ENCODE measurements at places on chromosomes 16 and 17.
A peak's percentile ranks its signal among the peaks of the same experiment; 100 is the strongest.

- no peak for DNase-seq
Observed at GRCh38 chr17:32103476-32104113, 38.7 kb upstream of the RHOT1 start.

GRCh38 chr17:54888981-54889380, 11.7 kb upstream of the TOM1L1 start:
- no peak for DNase-seq

DNA sequence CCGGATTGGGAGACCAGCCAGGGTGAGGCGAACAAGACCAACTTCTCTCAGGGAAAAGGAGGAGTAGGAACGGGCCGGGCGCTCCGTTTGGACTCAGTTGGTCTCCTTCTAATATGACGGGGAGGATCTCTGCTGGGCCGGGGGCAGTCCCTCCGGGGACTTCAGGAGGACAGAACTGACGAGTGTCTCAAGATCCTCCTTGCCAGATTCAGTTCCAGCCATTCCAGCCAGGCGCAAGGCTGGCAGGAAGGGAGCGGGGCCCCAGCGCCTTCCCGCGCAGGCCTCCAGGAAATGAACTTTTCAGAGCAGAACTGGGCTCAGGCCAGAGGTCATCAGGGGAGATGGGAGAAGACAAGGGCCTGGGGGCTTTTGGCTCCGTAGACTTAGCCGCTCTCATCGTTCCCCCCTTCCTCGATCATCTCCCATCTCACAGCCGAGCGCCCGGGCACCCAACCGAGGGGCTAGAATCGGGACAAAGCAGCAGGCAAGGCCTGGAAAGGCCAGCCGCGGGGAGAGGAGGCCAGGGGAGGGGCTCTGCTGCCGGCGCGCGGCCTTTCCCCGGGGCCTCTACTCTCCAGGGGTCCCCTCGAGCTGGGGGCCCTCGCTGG, 1.6 kb downstream of the ZNF423 start:
- DNase-seq = no peak

DNA sequence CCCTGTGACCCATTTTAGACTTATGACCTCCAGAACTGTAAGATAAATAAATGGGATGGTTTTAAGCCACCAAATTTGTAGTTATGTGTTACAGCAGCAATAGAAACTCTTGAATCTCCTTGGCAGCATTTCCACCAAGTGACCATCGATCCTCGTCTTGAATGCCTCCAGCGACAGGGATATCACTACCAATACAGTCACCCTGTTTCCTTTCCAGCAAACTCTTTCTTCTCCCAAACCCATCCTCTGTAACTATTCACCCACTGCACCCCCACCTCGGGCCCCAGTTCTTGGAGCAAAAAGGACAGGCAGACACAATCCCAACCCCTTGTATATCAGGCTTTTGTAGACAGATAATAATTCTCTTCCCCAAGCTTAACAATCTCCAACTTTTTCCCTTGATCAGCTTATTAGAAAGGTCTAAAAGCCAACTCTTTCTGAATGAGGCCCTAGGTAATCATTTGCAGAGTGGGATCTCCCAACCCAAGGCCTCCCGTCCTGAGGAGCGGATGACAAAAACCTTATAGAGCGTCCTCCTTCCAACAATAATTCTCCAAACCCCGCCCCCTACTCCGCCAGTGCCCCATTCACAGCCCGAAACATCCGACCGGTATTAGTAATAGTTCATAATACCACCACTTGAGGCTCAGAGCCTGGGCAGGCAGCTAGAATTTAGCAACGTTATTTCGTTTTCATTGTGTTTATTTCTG, 14.7 kb upstream of the PLLP start:
- no peak for DNase-seq

GRCh38 chr17:58332778-58333735, 4.5 kb upstream of the TSPOAP1 start:
- peak; percentile 88 for DNase-seq

Data from T-helper 2 cell (primary cell).